ENCODE measurements at places on chromosomes 11 and 22.

- DNase-seq = no peak
Measured at GRCh38 chr11:31443802-31444201, 65.6 kb downstream of the IMMP1L start.

- no peak for DNase-seq
Measured at GRCh38 chr11:128066399-128066798, 521.0 kb downstream of the ETS1 start.

GRCh38 chr11:96155627-96156378, 187.2 kb downstream of the MAML2 start:
- DNase-seq = peak; percentile 97

- no peak for DNase-seq
Measured at GRCh38 chr11:45513821-45514340, 151.5 kb downstream of the CHST1 start.

- DNase-seq = no peak
Measured at GRCh38 chr11:44468345-44468988, 97.0 kb upstream of the CD82 start.

GRCh38 chr11:110883256-110883655, 171.0 kb upstream of the ARHGAP20 start:
- DNase-seq = peak; percentile 32

All from IMR-90 (cell line).